ENCODE measurements at places on chromosomes 7 and 10.

- no peak for DNase-seq
These were observed 145.0 kb downstream of the CALCR start for GRCh38 chr7:93429563-93429962.

- DNase-seq: no peak
These were observed 89.6 kb downstream of the AUTS2 start for GRCh38 chr7:69687739-69688433.

- no peak for DNase-seq
These were observed 29.8 kb upstream of the ZNF746 start for GRCh38 chr7:149527414-149527813.

- no peak for DNase-seq
These were observed 188.5 kb upstream of the KLF14 start for GRCh38 chr7:130922206-130923112.

- no peak for DNase-seq
These were observed 14.3 kb downstream of the MUC12 start for GRCh38 chr7:100983451-100984187.

Measured in CD8-positive, alpha-beta T cell (primary cell).